Stimulated activated CD4-positive, alpha-beta T cell treated with anti-CD3 and anti-CD28 coated beads, TNF-alpha, amount 100 ng/mL, for 4 hours (primary cell): ENCODE measurements at places on chromosomes 5 and 9.
A peak's percentile ranks its signal among the peaks of the same experiment; 100 is the strongest.

GRCh38 chr5:59528202-59528862 lies 365.2 kb downstream of the PDE4D start:
- no peak for DNase-seq

DNA sequence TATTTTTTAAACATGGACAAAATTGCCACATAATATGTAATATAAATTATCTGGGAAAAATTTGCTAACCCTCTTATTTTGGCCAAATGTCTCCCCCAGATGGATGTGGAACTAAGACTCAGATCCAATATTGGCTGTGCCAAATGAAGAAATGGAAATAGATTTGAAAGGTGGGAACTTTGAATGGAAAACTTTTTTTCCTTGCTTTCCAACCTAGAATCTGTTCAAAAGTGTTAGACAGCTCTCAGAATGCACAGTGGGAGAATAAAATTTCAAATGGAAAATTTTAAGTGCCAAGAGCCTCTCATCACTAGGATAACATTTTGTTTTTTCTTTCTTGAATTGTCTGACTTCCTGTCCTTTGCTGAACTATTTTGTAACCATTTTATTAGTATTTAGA lies 142.6 kb upstream of the GAS1 start:
- DNase-seq: no peak

GRCh38 chr9:72978744-72979143 lies 25.9 kb upstream of the ALDH1A1 start:
- DNase-seq: no peak

DNA sequence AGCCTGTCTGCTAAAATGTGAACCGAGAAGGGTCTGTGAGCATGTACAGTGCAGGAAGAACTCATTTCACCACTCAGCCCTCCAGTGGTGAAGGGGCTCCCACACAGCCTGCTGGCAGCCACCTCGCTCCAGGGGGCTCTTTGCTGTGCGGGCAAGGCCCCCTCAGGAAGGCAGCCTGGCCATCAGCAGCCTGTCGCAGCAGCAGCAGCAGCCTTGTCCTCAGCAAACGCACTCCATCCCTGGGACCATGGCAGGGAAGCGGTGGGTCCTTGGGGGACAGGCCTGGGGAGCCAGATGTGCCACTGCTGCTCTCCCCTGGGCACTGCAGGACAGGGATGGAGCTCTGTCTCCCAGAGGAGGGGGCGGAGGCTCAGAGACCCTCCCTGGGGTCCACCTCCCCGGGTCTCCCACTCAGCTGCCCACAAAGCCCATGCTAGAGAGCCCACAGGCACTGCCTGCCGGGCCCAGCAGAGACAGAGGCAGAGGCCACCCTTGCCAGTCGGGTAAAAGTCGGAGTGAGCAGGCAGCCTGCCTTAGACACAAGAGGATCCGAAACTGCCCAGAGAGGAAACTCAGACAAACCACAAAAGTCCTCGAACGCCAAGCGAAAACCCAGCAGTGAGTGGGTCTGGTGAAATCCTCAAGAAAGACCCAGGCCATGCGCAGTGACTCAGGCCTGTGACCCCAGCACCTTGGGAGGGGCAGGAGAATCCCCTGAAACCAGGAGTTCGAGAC lies 8.0 kb downstream of the BRD3 start:
- no peak for DNase-seq

- no peak for DNase-seq
Measured at GRCh38 chr9:4827224-4827623, 34.5 kb downstream of the RCL1 start.

- DNase-seq: no peak
Measured at GRCh38 chr5:95975703-95976102, 14.1 kb upstream of the ELL2 start.

- no peak for DNase-seq
Measured at GRCh38 chr9:115444959-115445358, 327.0 kb upstream of the TNC start.

DNA sequence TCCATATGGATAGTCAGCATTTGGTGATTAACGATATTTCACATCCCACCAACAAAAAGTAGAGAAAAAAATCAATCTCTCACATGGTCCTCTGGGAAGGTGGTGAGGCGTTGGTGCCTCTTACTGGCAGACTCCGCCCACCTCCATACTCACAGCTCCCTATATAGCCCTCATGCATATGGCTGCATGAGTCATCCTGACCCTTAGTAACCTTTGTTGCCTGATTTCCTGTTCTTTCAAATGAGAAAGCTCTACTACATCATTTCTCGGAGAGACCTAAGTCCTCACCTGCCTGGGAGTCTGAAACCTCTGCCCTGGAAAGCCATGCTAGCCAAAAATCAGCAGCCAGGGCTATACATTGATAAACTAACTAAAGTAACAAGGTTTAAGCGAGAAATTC lies 33.3 kb upstream of the ABCA1 start:
- DNase-seq: peak; percentile 34

DNA sequence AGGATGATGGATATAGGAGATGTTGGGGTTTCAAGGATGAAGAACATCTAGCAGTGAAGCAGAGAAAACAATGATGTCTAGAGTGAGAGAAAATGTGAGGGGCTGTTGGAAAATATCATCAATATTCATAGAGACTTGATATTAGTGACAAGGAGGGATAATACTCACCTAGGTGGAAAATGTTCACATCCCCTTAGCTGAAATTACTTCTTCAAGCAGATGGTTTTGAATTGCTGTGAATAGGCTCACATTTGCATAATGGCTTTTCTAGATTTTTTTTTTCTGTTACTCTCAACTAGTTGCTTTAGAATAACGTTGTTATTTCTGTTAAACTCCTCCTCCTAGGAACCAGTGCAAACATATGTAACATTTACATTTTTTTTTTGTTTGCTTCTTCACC lies 61.6 kb upstream of the MAP1B start:
- no peak for DNase-seq
